ENCODE measurements at places on chromosomes 1 and 21. TPM values are rescaled to one million over a fixed set of nuclear protein-coding genes. Genes with fewer than 3 reads are reported as not detected.

Gene AVPR1B
- not detected for total RNA-seq

Gene RAB25
- total RNA-seq = not detected

Gene TFAP2E
- total RNA-seq = 0.57 TPM

Gene FBLIM1
- 31.4 TPM for total RNA-seq

Gene DIPK1A
- 8.8 TPM for total RNA-seq

Gene NBPF10
- total RNA-seq = 0.92 TPM

Gene RGS18
- total RNA-seq = not detected

Measured in A549 treated with AZD2906 at 1 μM for 4 hours (cell line).